ENCODE measurements at places on chromosomes 12 and 14.

GRCh38 chr12:5432011-5432400 lies at the start of gene NTF3:
Gene NTF3 (plus strand): TSS chr12:5432108. CDS start chr12:5432325, 217 bp downstream.
- peak; percentile 65 for DNase-seq

GRCh38 chr12:113278633-113279032 lies 56.3 kb downstream of the SLC8B1 start:
- DNase-seq: no peak

DNA sequence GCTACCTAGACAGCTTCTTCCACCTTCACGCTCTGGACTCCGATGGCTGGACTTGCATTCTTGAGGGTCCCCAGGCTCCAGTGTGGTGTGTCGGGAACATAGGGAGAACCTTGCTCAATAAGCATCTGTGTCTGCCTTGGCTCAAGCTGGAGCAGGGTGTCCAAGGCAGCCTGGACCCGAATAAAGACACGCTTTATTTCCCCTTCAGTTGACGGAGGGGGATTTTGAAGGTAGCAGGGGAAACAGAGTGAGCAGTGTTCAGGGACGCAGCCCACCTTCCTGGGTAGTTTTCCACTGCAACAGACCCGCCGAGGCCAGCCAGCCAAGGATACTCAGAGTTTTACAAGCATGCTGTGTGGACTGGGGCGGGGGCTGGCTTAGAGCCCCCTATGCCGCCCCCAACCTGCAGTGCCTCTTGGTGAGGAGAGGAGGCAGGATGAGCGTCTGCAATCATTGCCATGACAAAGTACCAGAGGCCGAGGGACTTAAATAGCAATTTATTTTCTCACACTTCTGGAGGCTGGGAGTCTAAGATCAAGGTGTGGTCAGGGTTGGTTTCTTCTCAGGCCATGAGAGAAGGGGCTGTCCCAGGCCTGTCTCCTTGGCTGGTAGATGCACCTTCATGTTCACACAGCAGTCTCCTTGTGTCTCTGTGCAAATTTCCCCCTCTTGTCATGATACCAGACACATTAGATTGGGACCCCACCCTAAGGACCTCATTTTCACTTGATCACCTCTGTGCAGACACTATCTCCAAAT lies 201.2 kb downstream of the CHST11 start:
- no peak for DNase-seq

DNA sequence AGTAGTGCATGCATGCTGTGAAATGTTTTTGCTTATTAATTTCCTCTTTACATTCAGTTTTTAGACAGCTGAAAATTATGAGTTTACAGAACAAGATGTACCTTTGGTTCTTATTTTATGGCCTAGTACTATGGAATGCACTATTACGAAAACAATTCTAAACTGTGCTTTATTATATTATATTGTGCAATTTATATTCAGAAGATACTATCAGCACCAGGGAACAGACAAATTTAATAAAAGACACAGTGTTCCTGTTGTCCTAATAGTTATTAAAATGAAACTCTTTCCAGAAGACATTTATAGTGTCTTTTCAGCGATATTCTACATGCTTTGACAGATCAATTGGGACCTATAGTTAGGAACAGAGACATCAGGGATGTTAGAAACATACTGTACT lies 427.3 kb downstream of the BTG1 start:
- no peak for DNase-seq

DNA sequence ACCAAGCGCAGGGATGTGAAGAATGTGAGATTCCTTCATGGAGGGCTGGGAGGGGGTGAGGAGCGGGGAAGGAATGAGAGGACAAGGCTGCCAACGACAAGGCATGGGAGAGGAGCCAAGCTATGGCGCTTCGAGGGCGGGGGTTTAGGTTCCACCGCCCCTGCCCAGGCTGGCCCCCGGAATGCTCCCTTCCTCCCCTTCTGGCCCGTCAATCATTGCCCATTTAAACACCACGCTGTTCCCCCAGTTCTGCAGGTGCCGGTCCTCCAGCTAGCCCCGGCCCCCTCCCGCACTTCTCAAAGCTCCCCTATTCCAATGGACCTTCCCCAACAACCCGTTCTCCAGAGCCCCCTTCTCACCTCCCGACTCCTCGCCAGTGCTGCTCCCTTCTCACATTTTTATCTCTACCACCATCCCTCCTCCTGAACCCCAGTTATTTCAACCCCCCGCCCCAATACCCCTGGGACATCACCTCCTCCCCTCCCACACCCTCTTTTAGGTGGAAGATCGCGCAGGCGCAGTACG lies 428 bp downstream of the RNF41 start:
- peak; percentile 94 for DNase-seq

DNA sequence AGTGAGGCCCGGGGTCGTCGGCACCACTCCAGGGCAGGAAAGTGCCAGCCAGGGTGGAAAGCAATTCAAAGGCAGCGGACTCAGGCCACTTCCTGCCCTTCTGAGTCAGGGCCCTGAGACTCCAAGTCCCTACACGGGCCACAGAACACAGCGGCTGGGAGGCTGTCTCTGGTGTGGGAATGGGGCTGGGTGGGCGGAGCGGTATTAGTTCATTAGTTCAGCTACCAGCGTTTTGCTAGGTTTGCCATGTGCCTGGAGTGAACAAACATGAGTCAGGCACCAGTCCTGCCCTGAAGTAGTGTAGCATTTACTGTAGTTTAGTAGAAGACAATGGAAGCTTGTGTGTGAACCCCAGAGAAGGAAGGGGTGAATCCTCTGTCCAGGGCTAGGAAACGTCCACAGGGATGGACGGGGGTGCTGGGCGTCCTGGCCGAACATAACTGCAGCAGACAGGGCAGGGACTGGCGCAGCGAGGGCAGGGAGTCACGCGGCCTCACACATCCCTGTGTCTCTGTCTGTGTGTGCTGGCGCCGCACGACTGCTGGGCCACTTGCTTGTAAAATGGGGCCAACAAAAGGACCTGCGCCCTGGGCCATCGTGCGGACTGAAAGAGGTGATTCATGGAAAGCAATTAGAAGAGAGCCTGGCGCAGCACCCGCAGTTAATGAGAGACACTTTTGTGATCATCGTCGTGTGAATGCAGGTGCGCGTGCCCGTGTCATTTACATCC lies 186.4 kb upstream of the PRMT8 start:
- peak; percentile 93 for DNase-seq

GRCh38 chr14:91303091-91303923 lies 58.8 kb upstream of the GPR68 start:
- peak; percentile 25 for DNase-seq

- no peak for DNase-seq
Observed at GRCh38 chr12:113145720-113146551, 3.6 kb upstream of the CFAP73 start.

DNA sequence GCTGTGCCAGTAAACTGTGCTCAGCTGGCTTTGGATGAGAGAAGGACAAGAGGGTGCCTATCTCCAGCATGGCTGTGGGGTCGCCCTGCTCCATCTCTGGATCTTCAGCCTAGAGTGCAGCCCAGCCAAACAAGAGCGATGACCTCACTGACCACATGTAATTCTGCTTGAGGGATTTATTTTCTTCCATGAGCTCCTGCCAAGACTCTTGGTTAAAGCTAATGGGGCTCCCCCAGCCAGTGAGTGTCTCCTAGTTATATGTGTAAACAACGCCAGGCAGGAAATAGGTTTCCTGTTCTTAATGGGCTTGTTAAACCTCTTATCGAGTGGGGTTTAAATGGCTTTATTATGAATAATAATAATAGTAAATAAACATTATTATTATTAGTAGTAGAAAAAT lies 397.2 kb downstream of the NRXN3 start:
- peak; percentile 61 for DNase-seq

DNA sequence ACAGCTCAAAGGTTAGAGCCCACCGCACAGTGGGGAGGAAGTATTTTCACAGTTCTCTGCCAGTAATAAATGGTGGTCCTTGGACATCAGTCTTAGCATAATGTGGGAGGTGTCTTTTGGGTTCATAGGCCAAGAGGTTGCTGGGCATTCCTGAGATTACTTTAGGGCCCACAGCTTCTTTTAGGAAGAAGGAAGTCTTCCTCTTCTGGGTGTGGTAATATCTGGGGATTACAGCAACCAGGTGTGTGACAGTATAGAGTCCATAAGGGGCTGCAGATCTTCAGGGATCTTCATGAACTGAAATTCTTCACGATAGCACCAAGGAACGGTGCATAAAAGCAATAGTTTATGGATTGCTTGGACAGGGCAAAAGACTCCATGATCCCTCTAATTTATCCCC lies 56.2 kb upstream of the PTGR2 start:
- no peak for DNase-seq

GRCh38 chr14:30272848-30273832 lies 285.8 kb upstream of the G2E3 start:
- DNase-seq: no peak

DNA sequence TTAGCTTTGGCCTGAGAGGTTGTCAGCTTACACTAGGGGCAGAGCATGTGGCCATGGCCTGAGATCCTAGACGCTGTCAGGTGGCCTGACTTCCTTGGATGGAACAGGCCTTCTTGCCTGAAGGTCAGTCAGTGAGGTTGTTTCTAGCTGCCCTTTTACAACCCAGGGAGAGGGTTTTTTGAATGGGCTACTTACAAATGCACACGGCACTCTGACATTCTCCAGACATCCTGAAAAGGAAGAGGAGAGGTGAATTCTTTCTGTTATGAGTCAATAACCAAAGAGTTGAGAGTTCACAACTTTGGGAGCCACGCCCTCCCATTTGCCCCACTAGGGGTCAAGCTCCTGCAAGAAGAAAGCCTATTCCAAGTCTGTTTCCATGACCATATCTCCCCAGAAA lies 7.8 kb downstream of the KRT76 start:
- no peak for DNase-seq

DNA sequence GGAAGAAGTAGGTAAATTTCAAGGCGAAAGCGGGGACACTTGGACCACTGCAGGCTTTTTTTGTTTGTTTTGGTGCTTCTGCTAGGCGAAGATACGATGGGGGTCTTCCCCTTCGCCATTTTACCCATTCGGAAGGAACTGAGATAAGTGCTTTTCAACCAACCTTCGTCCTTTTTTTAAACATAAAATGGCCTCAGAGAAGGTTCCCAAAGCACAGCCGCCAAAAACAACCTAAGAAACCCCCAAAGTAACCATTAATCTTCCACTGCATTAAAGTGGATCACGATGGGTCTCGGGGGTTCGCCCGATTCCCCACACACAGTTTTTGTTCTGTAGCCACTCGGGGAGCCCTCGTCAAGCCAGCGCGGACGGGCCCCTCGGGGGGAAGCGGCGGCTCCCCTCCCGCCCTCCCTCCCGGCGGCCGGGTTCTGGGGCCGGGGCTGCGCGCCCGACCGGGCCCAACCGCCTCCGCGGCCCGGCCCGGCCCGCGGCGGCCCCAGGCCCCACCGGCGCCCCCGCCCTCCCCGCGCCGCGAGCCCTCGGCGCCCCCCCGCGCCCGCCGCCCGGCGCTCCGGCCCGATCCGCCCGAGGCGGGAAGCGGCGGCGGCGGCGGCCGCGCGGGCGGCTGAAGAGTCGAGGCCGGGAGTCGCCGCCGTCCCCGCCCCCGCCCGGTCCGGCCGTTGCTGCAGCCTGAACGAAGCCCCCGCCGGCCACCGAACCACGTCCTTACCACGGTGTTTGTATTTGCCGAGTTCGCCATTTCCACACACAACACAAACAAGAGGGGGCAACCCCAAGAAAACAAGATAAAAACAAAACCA lies 790 bp downstream of the GTF2A1 start:
- DNase-seq: peak; percentile 42

- DNase-seq: peak; percentile 48
Observed at GRCh38 chr12:25266497-25266896, 15.8 kb upstream of the KRAS start.

DNA sequence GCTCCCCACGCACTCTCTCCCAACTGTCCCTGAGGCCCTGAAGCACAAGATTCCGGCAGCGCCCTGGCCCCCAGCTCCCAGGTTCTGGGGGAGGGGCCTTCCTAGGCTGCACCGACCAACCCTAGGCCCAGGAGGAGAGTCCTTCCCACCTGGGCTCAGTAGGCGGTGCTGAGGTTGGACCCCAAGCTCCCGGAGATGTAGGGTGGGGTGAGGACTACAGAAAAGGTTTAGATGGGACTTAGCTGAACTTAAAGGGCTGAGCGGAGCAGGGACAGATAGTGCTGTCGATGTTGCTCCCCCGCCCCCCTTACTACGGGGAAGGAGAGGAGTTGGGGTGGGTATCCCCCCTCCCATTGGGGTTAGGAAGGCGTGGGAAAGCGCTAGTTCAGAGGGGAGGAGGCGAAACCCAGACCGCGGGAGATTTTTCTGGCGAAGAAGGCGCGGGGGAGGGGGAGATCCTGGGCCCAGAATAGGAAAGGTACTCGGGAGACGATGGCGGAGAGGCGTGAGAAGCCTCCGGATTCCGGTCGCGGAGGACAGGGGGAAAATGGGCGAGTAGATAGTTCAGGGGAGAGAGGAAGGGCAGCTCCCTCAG lies 4.2 kb upstream of the BAZ2A start:
- peak; percentile 23 for DNase-seq

DNA sequence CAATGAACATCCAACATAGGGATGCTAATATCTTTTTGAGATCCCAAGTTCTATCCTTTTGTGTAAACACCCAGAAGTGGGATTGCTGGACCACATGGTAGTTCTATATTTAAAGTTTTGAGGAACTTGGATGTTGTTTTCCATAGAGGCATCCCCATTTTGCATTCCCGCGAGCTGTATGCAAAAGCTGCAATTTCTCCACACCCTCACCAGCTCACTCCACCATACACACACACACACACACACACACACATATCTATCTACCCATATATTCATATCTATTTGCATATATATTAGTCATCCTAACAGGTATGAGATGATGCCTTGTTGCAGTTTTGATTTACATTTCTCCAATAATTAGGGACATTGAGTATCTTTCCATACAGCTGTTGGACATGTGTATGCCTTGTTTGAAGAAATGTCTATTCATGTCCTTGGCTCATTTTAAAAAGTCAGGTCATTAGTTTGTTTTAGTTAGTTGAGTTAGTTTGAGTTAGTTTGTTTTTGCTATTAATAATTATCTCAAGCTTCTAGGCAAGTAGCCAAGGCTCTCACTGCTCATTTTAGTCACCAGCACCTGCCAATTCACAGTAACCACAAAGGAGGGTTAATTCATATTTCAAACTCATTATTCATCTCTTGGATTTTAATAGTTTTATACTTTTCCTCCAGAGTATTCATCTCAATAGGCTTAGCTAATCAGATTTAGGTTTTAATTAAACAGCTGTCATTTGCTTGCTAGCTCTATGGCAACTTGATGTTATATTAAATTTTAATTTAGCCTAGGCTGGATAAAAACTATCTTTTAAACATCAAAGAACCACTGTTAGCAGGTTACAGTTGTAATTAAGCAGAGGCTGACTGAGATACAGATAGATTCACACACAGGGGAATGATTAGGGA lies 1435.9 kb upstream of the TMEM132C start:
- no peak for DNase-seq

GRCh38 chr12:38502415-38502814 lies 185.8 kb downstream of the ALG10B start:
- DNase-seq: no peak

GRCh38 chr14:51871846-51872245 lies 11.4 kb downstream of the GNG2 start:
- no peak for DNase-seq

DNA sequence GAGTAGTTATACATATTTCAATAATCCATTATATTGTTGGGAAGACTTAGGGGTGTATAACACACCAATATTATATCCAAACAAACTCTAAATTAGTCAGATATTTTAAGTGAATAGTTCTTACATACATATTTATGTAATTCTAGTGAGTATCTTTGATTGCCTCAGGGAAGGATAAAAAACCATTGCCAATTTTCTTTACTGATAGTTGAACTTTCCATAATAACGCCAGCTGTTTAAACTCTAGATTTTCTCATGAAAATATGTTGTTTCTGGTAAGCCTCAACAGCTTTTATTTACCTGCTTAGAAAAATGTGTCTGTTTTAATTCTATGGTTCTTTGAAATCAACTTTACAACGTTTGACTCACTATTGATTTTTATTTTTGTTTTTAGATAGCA lies 959.6 kb upstream of the NOVA1 start:
- DNase-seq: no peak
